ENCODE measurements at places on chromosomes 6 and 20. TPM values are rescaled to one million over a fixed set of nuclear protein-coding genes. Genes with fewer than 3 reads are reported as not detected.

TMEM151B gene
- not detected for polyA plus RNA-seq

GRCh38 chr6:5529015-5529414 lies 267.7 kb downstream of the FARS2 start:
- DNase-seq = no peak

GRCh38 chr20:4444404-4444803 lies 277.3 kb upstream of the PRND start:
- no peak for DNase-seq

DNA sequence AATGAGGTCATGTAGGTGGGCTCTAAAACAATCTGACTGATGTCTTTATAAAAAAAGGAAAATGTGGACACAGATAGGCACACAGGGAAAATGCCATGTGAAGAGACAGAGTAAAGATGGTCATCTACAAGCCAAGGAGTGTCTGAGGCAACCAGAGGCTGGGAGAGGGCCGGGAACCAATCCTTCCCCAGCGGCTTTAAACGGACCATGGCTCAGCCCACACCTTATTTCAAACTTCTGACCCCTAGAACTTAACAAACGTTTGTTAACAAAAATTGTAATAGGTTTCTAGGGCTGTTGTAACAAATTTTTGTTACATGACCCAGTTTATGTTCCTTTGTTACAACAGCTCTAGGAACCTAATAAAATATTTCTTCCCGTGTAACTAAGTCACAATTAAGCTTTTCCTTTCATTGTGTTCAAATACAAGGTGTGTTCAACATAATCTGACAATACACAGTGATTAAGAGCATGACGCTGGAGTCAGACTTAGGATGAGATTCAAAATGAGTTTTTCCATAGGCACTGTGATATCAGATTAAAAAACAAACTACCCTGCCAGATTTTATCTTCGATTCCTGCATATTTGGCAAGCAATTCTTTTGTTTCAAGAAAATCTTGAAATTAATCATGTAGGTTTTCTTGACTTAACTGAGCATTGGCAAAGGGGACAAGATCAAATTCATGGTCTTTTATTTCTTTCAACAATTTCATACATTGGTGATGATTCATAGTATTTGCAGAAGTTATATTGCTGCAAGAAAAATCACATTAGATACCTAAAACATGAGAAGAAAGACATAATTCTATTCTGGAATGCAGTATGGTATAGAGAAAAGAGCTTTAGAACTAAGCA lies 169.5 kb upstream of the RIPOR2 start:
- no peak for DNase-seq

ANKS1A gene
- 2.1 TPM for polyA plus RNA-seq

DNA sequence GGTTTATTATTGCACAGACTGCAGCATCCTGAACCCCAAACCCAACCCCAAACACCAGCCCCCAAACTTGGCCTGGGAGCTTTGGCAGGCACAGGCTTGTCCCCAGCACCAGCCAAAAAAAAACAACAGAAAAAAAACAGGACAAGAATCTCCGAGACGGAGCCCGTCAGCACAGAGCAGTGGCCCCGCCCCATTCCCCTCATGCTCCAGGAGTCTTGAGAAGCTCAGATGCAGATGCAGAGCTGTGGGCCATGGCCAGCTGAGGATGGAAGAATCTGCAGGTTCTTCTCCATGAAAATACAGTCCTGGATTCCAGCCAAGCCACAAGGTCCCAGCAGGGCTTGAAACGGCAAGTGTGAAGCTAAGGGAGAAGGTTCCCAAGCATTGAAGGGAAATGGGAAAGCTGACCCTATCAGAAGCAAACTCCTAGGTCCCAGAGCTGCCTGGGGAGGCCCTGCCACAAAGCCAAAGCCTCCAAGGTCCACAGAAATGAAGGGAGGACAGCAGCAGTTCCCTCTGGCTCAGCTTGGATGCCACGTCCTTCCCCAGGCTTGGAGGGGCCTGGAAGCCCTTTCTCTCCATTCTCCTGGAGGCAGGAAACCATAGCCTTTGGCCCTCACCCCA lies 75.2 kb downstream of the JPH2 start:
- DNase-seq = no peak

DNA sequence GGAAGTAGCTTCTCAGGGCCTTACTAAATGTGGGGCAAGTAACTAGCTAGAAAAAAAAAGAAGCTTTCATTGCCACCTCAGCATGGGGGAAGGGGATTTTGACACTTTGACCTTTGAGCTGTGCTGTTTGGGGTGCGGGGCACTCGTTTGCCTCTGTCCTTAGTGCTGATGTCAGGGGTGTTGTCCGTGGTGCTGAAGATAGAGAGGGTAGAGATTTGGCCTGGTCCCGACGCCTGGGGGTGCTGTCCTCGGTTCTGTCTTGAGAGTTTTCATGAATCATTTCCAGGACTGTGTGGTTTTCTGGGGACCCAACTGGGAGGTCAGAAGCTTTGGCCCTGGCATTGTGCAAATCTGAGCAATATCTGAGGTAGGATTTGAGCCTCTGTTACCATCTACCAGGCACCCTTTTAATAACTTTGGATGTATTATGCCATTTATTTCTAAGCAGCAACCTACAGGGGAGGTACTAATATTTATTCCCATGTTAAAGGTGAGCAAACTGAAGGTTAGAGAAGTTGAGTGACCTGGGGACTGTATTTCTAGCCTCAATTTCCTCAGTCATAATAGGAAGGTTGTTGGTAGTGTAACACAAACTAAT lies 78.0 kb downstream of the DLGAP4 start:
- DNase-seq = peak; percentile 27

DNA sequence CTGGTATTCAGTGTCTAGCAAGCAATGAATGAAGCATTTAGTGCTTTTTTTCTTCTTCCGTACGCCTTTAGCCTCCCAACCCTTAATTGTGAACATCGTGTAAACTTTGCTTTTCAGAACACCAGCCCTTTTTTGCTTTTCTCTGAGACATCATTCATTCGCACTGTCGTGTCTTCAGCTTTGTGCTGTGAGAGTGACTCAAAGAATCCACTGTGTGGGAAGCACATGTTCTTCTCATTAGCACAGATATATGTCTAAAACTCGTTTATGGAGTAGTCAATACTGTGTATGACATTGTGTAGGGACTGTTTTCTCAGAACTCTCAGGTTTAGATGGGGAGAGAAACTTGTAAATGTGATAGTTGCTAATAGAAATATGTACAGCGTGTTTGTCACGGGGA lies 279.1 kb downstream of the FARS2 start:
- no peak for DNase-seq

DNA sequence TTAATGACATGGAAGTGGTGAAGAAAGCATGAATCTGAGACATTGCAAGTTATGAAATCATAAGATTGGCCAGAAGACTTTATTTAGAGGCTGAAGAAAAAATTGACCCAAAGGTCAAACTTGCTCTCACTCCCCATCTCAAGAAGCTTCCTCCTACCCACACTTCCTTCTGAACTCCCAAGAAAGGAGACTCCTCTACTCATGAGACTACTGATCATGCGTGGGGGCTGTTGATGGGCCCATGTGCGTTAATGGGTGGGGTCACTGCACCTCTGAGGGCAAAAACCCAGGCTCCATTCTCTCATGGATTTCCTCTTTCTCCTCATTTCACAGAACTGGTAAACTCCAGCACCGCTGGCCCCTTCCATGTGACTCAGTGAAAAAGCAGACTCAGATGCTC lies 470.6 kb upstream of the ARID1B start:
- no peak for DNase-seq

DNA sequence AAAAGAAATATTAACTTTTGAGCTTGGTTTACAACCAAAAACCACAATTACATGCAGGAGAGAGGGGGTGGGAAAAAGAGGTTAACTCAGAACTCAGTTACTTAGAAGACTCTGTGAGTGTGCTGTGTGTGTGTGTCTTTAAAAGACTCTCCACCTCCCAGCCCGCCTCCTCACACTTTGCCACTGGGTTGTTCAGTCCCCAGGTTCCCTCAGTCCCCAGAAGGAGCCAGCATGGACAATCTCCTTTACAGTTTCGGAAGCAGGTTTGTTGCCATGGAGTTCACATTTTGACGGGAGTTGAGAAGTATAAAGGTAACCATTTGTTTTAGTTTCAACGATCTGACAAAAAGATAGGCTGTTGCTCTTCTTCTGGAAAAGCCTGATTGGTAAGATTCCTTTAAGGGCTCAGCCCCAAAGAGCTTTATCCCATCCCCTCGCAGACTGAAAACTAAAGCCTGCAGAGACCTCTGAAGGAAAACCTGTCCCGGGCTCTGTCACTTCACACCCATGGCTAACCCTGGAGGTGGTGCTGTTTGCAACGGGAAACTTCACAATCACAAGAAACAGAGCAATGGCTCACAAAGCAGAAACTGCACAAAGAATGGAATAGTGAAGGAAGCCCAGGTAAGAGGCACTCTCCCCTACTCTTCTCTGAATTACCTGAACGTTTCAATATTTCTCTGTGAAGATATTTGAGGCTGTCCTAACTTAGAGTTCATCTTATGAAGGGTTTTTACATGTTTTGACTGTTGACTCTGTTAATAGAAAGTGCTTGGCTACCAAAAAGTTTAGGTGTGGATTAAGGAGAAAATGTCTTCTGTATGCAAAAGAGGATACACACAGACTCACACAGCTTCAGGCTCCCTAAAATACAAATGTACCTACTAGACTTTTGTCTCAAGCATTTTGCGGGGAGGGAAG lies at the start of gene SPTLC3:
TSS of gene SPTLC3 (plus strand) at position 212 of the 921 bp plus-strand sequence. CDS start at position 508, 296 bp downstream.
- DNase-seq = no peak

SPATS1 gene
- polyA plus RNA-seq = not detected

- no peak for DNase-seq
Measured at GRCh38 chr6:39920157-39920556, 14.1 kb downstream of the MOCS1 start.

GRCh38 chr6:74100719-74101287 lies 404.8 kb downstream of the CD109 start:
- no peak for DNase-seq

GRCh38 chr6:72382602-72383529 lies 239.0 kb upstream of the KCNQ5 start:
- DNase-seq = no peak

DNA sequence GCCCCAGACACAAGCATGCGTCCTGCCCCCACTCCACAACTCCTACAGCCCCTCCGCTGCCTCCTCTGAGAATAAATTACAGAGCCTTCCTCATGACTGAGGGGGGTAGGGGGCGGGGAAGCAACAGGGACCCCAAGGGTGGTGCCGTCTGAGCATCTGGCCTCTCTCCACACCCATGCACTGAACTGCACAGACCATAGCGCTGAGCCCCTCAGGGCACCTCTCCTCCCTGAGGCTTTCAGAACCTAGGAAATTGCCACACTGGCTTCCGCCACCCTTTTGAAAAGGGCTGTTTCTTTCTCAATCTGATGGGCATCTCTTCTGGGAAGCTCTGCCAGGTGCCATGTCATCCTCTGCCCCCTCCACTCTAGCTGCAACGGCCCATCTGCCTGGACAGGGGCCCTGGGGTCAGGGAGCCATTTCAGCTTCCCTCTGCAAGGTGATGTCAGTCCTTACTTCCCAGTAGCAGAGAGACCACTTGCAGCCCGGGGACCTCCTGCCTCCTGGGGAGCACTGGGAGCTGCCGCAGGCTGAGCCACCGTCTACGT lies 2.5 kb downstream of the CST7 start:
- DNase-seq = no peak

DNA sequence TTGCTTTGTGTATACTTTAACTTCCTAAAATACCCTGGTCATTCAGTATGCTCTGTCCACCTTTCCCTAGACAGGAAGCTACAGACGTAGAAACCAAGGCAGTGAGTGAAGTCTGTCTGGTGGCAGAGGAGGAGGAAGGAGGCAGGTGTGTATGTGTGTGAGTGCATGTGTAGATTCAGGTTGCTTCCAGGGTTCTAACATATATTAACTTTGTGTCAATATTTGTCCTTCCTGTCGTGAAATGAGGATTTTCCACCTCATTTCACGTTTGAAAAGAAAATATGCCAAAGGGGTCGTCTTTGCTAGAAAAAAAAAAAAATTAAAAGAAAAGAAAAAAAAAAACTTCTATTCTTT lies 411.5 kb downstream of the PKHD1 start:
- DNase-seq = no peak

OXT gene
- polyA plus RNA-seq = 1.2 TPM

LKAAEAR1 gene
- polyA plus RNA-seq = 0.47 TPM

DNA sequence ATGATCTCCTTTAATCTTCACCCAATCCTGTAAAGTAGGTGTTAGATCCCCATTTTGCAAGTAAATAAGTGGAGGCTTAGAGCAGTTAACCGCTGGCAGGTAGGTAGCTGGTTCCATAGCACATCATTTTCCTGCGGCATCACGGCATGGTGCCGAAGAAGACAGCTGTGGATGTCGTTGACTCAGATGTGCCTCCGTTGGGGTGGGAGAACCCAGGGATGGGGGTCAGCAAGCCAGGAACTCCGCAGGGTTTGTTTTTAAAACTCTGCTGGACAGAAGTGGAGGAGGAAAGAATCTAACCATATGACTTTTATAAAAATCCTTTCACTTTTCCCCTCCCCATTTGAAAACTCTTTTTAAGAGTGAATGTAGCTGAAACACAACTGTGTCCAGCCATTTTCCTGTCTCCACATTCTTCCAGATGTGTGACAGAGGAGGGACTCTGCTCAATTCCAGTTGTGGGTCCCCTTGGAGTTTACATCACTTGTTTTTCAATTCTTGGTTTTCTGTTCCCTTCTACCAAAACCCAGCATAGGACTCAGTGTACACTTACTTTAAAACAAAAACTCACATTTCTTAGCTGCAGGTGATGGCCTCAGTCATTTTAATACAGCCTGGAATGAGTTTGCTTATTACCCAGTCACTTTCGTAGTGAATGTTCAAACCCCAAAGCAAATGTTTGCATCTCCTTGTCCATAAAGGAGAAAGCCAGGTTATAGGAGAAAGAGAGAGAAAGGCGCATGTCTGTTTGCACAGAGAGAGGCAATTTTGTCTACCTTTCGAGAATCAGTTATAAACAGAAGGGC lies 27.6 kb upstream of the PI16 start:
- no peak for DNase-seq

DNA sequence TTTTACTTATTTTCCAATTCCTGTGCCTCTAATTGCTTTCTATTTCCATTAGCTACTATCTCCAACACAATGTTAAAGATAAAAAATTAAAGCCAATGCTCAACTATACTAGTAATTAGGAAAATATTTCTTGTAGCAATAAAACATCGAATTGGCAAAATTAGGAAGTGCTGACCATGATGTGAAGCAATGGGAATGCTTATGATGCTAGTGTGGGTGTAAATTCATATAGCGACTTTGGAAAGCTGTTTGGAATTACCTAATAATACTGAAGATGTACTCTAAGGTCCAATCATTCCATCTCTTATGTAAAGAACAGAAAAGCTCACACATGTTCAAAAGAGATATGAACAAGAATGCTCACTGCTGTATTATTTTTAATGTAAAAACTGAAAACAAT lies 78.2 kb downstream of the UBE3D start:
- no peak for DNase-seq

SLC22A2 gene
- not detected for polyA plus RNA-seq

GRCh38 chr6:42088101-42088591 lies 37.8 kb downstream of the TAF8 start:
- DNase-seq = no peak

BPIFA1 gene
- not detected for polyA plus RNA-seq
